ENCODE measurements at places on chromosomes 1 and 21.

DNA sequence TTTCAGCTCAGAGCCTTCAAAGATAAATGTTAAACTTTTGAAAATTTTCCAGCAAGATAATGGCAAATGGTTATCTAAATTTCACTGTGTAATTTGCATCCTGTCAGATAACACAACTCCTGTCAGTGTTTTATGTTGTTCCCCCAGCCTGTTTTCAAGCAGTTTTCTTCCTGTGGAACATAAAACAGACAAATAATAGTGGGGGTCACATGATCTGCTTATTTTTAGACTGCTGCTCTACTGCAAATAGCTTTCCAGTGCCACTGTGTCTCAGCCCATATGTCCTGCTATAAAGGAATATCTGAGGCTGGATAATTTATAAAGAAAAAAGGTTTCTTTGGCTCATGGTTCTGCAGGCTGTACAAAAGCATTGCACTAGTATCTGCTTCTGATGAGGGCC lies 32.2 kb downstream of the FMO3 start:
- no peak for DNase-seq

DNA sequence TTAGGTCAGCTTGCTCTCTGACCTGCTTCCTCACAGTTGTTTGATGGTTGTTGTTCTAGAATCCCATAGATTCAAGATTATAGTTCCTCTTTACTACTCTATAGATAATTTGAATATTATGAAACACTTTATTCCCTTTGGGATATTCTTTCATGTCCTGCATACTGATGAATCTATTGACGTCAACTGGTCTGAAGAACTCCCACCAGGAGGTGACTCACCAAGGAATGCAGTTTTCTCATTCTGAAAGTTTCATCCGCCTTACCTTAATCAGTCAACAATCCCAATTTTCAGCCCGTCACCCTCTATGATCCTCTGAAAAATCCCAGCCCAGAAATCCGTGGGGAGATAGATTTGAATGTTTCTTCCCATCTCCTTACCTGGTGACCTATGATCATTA lies 834.1 kb upstream of the PRMT6 start:
- DNase-seq, result no peak

GRCh38 chr1:238487931-238488330 lies 597.2 kb upstream of the ZP4 start:
- DNase-seq, result no peak

GRCh38 chr1:26218906-26219494 lies 15.0 kb upstream of the CEP85 start:
- no peak for DNase-seq

- no peak for DNase-seq
Observed at GRCh38 chr1:81113688-81114087, 687.0 kb upstream of the ADGRL2 start.

DNA sequence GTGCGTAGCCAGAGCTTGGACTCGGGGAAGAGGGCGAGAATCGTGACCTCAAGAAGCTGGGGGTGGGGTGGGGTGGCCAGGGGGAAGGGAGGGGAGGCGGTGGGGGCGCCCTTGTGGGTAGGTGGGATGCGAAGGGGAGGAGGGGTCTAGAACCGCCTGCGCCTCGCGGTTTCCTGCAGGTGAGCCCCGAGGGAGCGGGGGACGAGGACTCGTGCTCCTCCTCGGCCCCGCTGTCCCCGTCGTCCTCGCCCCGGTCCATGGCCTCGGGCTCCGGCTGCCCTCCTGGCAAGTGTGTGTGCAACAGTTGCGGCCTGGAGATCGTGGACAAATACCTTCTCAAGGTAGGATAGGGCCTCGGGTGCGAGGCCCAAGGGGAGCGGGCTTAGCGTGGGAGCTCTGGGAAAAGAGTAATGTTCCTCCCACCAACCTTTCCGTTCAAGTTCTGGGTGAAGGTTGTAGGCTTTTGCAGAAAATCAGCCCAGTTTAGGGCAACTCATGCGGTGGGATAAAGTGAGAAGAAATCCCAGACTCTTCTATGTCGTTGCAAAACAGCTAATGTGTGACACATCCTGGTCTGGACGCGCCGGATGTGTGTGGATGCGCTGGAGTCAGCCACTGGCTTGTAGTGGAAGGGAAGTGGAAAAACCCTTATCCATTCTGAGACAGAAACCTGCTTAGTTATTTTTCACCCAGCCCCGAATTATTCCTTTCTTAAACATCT lies 2.9 kb downstream of the LHX8 start:
- DNase-seq, result no peak

DNA sequence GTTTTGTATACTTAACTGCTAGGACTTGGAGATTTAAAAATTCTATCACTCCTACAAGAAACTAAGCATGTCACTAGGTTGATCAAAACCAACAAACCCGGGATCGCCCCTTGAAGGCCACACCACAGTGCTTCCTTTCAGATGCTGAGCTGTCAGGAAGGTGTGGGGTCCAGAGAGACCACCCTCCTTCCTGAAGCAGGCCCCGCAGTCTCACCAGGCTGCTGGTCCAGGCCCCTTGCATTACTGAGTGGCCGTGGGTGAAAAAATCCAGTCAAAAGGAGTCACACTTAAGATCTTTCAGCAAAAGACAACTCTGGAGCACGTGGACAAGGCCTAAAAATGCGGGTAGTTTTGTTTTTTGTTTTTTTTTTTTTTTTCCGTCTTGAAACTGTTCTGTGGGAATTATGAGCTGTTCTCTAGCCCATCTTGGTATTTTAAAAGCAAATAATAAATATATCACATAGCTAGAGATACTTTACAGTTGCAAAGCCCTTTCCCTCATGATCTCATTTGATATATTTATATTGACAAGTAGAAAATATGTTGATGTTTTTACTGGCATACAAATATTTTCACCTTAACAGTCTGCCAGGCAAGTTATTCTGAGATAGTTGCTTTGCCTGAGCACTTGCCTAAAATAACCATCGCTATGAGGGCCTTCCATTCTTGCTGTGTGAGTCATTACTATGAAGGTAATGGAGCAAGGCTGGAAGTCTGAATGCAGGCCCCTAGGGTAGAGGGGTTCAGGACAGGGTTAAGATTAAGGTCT lies 73.1 kb upstream of the EDEM3 start:
- no peak for DNase-seq

DNA sequence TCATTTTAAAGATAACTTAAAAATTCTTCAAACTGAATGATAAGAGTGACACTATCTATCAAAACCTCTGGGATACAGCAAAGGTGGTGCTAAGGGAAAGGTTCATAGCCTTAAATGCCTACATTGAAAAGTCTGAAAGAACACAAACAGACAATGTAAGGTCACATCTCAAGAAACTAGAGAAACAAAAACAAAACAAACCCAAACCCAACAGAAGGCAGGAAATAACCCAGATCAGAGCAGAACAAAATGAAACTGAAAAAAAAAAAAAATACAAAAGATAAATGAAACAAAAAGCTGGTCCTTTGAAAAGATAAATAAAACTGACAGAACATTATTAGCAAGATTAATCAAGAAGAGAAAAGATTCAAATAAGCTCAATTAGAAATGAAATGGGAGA lies 6.8 kb downstream of the ODF2L start:
- DNase-seq, result peak; percentile 59

DNA sequence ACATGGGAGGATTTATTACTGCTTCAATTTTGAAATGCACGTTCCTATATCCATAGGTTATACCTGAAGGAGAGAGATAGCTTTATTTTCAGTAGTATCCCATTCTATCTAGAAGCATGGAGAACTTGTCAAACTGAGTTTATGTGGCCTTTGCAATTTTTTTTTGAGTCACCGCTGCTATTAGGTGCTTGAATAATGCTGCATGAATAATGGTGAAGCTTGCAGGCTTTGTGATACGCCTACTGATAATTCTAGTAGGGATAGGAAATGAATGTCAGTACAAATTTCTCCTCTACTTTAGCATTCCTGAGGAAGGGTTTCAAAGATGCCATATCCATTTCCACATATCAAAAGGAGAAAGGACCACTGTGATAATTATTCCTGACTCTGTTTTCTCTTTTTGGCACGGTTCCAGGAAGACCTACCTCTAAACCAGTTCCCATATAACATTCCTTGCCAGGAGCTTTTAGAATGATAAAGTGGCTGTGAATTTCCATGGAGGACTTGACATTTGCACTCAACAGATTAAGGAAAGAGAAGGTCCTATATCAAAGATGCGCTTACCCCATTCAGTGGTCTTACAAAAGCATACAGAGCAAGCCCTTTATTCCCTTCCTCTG lies 83.5 kb downstream of the SPATA46 start:
- DNase-seq, result no peak

GRCh38 chr1:6794164-6794563 lies 8.9 kb downstream of the CAMTA1 start:
- peak; percentile 13 for DNase-seq

GRCh38 chr1:99648107-99648506 lies 2.2 kb downstream of the PALMD start:
- DNase-seq, result no peak

GRCh38 chr1:182756423-182756822 lies 33.1 kb upstream of the NPL start:
- no peak for DNase-seq

GRCh38 chr1:25197235-25197975 lies 34.9 kb downstream of the SYF2 start:
- DNase-seq, result no peak

- no peak for DNase-seq
Observed at GRCh38 chr1:4654764-4655673, 610 bp downstream of the AJAP1 start.

GRCh38 chr1:214292322-214292721 lies 11.4 kb downstream of the SMYD2 start:
- no peak for DNase-seq
